Stimulated activated CD8-positive, alpha-beta memory T cell treated with anti-CD3 and anti-CD28 coated beads, Interleukin-4, amount 100 ng/mL, for 48 hours (primary cell): ENCODE measurements at places on chromosomes 1 and 21.

GRCh38 chr1:1247341-1247913 is 905 bp upstream of the C1QTNF12 start:
- no peak for DNase-seq

- no peak for DNase-seq
Measured at GRCh38 chr1:25668931-25669573, 52.5 kb downstream of the MAN1C1 start.

- DNase-seq: no peak
Measured at GRCh38 chr1:193031431-193031830, 27.7 kb downstream of the UCHL5 start.

GRCh38 chr1:67262735-67263134 is 44.9 kb upstream of the IL12RB2 start:
- no peak for DNase-seq

- DNase-seq: no peak
Measured at GRCh38 chr1:153447498-153448170, 12.8 kb downstream of the S100A7 start.

DNA sequence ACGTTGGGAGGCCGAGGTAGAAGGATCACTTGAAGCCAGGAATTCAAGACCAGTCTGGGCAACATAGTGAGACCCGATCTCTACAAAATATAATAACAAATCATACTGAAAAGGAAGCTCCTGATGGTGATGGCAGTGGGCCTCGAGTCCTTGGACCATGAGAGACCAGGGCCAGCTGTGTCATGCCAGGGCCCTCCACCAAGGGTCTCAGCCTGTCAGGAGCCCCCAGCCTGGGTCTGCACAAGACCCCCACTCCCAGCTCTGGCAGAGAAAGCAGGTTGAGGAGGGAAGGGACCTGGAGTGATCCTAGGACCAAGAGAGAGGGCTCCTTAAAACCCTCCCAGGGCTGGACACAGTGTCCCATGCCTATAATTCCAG is 6.7 kb upstream of the CTRC start:
- DNase-seq: no peak

GRCh38 chr1:149979972-149980540 is 30.5 kb downstream of the OTUD7B start:
- DNase-seq: no peak

DNA sequence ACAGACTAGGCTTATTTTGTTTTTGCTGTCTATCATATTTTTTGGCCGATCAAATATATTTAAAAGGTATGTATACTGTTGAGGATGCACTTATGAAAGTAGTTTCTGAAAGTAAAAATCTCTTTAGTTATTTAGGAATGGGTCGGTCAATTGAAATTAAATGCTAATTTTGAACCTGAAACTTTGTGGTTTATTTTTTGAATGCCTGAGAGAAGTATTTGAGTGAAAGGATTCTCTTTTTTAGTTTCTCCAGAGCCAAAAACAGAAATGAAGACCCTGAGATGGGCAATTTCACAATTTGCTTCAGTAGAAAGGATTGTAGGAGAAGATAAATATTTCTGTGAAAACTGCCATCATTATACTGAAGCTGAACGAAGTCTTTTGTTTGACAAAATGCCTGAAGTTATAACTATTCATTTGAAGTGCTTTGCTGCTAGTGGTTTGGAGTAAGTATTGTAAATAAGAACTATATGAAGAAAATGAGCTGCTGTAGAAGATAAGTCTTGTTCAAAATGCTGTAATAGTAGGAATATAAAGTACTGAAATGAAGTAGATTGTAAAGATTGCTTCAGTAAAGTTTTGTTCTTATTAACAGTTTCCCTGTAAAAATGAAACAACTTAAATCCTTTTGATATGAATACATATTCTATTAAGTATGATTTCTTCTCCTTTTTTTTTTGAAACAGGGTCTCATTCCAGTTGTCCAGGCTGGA is 11.5 kb downstream of the USP1 start:
- DNase-seq: no peak

- DNase-seq: no peak
Measured at GRCh38 chr21:26451081-26451740, 121.9 kb downstream of the CYYR1 start.

- DNase-seq: no peak
Measured at GRCh38 chr1:19563324-19564097, 78.2 kb upstream of the CAPZB start.

GRCh38 chr1:101253976-101254674 is 17.3 kb downstream of the S1PR1 start:
- DNase-seq: no peak

- DNase-seq: peak; percentile 56
Measured at GRCh38 chr1:63322944-63323864, 837 bp downstream of the FOXD3 start.

DNA sequence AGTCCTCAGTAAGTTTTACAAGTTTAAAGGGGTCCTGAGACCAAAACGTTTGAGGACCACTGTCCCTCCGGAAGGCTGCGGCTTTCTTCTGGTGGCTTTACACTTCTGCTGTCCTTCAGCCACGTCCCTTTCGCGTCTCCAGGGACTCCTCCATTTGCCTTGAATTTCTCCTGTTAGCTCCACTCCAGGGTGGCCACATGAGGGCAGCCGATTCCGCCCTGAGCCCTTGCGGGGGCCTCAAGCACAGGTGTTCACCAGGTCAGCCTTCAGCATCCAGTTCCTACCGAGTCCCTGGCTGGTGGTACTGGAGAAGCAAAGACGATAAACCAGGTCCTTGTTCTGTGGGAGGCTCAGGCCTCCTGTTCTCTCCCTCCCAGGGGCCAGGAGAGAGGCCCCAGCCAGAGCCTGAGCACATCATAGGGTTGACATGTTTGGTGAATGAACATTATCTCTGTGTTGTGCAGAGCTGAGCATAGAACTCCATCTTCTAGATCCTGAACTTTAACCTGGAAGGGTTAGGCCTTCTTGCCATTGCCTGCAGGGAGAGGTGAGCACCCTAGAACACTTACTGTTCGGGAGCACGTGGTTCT is 27.4 kb upstream of the COQ8A start:
- peak; percentile 61 for DNase-seq

DNA sequence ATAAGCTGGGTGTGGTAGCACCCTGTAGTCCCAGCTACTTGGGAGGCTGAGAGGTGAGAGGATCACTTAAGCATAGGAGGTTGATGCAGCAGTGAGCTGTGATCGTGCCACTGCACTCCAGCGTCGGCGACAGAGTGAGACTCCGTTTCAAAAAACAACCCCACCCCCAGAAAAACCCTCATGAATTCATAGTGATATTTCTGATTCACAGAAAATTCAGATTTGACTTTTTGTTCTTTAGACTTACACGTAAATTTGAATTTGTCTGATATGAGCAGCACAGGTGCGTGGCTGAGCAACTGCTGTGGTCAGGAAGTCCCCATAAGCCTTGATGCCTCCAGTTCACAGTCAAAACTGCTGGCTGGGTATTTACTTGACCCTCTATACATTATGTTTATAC is 10.0 kb upstream of the MORC3 start:
- DNase-seq: peak; percentile 60

- DNase-seq: no peak
Measured at GRCh38 chr1:44220755-44221154, 7.5 kb downstream of the DMAP1 start.

DNA sequence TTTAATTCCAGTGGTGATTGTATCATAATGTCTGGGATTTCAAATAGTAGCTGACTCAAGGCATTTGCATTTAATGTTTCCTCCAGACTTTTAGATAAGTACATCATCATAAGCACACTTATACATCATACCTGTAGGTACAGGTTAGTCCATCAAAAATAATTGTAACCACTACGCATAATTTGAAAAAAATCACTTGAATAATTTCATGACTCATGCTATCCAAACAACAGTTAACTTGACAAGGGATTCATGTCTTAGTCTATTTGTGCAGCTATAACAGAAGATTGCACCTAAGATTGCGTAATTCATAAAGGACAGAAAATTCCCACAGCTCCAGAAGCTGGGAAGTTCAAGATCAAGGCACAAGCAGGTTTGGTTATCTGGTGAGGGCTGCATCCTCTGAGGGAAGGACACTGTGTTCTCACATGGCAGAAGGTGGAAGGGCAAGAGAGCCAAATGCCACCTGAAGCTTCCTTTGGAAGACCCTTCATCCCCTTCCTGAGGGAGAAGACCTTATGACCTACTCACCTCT is 801.7 kb upstream of the BRINP3 start:
- DNase-seq: no peak

DNA sequence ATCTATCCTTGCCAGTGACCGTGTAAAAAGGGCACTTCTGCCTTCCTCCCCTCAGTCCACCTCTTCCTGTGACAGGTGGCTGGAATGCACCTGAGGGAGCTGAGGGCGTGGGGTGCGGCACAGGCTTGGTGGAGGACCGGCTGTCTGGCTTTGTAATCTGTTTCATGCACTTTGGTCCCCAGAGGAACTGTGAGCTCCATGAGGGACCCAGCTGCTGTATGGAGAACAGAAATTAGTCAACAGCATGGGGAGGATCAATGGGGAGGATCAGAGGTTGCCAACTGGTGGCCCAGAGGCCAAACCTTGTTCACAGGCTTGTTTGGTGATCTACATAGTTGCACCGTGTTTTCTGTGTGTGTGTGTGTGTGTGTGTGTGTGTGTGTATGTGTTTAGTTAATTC is 19.0 kb upstream of the LUZP1 start:
- DNase-seq: no peak

DNA sequence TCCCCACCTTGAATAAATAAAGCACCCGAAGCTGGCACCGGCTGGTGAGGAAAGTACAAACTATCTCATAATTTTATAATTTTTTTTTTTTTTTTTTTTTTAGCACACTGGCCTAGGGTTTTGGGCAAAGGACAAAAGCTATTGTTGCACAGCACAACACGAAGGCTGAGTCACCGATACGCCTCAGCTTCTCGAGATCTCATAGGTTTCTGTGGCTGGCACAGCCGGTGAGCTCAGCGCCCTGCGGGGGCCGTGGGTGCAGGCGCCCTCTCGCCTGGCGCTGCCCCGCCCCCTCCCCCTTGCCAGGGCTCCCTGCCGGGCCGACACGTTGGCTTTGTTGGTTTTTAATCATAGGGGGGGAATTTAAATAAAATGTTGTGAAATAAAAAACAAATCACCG is 17.2 kb downstream of the CASZ1 start:
- no peak for DNase-seq

DNA sequence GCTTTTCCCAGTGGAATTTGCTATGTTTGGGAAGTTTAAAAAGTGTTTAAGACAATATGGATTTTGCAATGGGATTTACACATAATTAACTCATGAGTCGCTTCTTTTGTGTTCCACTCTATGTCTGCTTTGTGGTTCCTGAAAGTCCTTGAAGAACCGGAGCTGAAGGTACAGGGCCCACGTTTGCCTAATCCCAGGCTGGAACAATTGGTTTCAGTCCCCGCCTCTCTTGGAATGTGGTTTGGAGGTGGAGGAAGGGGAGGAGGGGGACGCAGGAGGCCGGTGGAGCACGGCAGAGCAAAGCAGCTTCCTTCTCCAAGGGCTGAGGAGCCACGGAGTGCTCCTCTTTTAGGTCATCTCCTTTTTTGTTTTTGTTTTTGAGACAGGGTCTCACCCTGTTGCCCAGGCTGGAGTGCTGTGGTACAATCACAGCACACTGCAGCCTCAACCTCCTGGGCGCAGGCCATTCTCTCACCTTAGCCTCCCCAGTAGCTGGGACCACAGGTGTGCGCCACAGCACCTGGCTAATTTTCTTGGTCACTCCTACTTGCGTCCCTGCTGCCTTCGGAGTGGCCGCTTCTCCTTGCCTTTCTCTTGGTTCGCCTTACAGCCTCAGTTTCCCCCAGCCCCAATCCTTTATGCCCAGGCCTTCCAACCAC is 129.5 kb upstream of the ERRFI1 start:
- no peak for DNase-seq

DNA sequence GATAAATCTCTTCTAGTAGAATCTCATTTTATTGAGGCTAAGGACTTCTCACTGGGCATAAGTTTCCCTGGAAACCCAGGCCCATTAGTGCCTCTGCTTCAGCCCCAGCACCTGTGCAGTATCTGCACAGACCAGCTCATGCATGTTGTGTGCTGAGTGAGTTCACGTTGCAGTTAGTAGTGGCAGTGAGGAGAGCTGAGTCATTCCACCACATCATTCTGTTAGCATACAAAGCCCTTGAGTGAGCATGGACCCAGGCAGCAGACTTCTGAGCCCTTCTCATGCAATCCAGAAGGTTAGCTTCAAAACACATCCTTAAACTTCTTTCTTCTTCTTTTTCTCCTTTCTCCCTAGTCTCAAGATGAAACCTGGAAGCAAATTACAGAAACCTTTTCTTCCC is 45.8 kb upstream of the NTPCR start:
- DNase-seq: no peak

DNA sequence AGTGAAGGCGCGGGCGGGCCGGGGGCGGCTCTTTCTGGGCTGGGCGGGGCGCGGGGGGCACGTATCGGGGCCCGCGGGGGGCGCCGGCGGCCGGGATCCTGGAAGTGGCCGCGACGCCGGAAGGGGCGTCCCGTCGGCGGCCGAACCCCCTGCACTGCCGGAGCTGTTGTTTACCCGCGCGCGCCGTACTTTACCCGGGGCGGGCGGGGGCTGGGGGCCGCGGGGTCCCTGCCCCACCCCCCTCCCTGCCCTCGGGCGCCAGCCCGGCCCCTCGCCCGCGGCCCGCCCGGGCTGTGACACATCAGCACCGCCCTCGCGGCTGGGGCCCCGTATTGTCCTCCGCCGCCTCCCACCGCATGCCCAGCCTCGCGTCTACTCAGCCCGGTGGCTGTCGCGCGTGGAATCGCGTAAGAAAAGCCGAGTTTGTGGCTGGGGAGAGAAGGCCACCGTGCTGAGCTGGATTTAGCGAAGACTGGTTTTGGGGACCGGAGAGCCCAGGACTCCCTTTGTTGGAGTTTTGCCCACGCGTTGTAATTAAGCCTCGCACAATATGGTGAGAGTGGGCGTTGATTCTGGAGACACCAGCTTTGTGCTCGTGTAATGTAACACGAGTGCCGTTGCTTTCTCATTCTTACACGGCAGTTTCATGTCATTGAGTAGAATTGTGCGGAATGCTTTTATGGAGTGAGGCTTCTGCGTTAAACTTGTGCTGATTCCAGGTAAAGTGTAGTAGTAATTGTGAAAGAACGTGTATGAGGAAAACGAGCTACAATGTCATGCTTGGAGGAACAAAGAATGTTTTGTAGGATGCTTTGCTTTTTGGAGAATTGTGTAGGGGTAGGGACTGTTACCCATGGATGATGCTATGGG is 559 bp downstream of the BACH1 start:
- peak; percentile 80 for DNase-seq

DNA sequence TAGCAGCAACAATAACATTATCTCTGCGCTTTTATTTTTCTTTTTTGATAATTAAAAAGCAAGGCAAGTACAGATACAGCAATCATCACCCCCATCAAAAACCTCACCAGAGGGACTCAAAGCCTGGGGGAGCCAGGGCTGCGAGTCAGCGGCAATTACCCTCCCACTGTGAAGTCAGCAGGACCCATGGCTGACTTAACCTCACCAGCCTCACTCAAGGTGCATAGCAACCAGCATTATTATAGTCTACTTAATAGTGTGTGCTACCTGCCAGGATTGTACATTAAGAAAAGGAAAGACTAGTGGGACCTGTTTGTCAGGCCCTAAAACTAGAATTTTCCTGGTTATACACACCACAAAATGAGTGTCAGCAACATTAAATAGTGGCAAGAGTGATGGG is 28.9 kb upstream of the SERBP1 start:
- DNase-seq: no peak

- no peak for DNase-seq
Measured at GRCh38 chr1:43421976-43422750, 31.6 kb downstream of the HYI start.

- no peak for DNase-seq
Measured at GRCh38 chr1:183178545-183178944, 7.5 kb upstream of the LAMC2 start.

- no peak for DNase-seq
Measured at GRCh38 chr1:19384113-19384512, 72.0 kb downstream of the SLC66A1 start.
